ENCODE measurements at places on chromosomes 11 and 22.

DNA sequence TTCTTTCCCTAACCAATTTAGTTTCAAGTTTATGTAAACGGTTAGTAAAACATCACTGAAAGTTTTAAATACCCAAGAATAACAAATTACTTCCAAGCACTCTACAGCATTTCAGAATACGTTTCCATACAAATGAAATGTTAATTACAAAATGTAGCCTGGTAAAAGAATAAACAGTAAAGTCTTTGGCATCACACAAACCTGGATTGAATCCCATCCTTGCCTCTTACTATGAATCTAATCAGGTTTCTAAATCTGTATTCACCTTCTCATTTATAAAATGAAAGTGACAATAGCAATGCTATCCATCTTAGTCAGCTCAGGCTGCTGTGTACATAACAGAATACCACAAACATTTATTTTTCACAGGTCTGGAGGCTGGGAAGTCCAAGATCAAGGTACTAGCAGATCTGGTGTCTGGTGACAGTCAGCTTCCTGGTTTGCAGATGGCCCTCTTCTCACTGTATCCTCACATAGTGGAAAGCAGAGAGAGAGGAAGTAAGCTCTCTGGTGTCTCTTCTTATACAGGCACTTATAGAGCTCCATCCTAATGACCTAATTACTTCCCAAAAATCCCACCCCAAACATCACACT is 19.2 kb downstream of the FAM168A start:
- no peak for DNase-seq

GRCh38 chr11:64529559-64530520 is 61.2 kb upstream of the SLC22A12 start:
- no peak for DNase-seq

GRCh38 chr11:63869171-63869591 is 30.3 kb downstream of the MARK2 start:
- no peak for DNase-seq

DNA sequence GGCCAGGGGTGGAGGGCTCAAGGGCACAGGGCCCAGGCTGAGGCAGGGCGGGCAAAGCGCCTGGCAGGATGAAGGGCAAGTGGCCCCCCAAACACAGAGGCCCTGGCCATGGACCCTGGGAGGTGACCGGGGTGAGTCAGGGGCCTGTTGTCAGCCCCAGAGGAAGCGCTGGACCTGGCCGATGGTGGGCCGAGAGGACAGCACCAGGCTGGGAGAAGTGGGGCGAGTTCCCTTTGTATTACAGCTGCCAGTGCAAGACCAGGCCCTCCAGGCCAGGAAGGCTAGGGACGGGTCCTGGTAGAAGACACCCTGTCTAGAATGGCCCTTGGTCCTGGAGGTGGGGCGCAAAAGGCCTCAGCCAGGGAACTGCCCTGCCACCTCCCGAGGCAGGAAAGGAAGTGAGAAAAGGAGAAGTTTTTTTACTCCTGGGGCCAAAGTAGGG is 12.8 kb downstream of the CXCR5 start:
- DNase-seq, result no peak

GRCh38 chr11:2567026-2567671 is 122.3 kb downstream of the KCNQ1 start:
- no peak for DNase-seq

DNA sequence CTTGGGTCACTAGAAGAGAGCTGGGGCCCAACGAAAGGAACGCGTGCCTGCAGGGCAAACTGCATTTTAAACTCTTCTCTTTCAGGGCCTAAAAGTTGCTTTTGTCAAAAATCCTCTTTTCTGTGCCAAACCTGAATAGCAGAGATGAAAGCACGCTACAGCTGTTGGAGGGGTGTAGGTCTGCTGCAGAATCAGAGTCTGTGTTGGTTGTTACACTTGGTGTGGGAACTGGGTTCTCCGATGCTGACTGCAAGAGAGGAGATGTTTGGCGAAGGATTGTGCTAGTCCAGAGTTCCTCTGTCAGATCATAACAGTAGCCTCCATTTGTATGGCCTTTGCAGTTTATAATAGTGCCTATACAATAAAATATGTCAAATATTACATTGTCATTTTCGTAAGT is 41.8 kb downstream of the BARX2 start:
- DNase-seq, result no peak

DNA sequence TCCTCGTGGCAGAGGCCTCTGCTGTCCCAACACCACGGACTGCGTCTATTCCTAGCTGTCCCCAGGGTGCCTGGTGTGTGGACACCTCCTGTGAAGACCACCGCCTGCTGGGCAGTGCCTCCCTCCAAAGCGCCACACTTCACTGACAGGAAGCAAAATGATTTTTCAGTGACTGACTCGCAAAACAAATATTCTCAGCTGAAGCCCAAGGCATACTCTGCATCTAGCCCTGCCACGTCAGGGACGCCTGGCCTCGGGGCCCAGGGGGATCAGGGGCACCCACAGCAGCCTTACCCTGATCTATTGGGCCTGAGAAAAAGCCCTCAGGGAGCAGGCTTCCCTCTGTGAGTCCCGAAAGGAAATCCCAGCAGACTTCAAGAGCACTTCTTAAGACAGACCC is 2.2 kb downstream of the BRD1 start:
- no peak for DNase-seq

GRCh38 chr22:46476547-46476941 is 60.9 kb downstream of the CELSR1 start:
- DNase-seq, result no peak

GRCh38 chr11:122309262-122309925 is 193.4 kb upstream of the BLID start:
- DNase-seq, result no peak

GRCh38 chr22:37776639-37777005 is 31.1 kb upstream of the GCAT start:
- DNase-seq, result no peak

- no peak for DNase-seq
Measured at GRCh38 chr11:111575740-111576139, 26.5 kb upstream of the SIK2 start.

- DNase-seq, result no peak
Measured at GRCh38 chr11:96306933-96307775, 35.8 kb downstream of the MAML2 start.

DNA sequence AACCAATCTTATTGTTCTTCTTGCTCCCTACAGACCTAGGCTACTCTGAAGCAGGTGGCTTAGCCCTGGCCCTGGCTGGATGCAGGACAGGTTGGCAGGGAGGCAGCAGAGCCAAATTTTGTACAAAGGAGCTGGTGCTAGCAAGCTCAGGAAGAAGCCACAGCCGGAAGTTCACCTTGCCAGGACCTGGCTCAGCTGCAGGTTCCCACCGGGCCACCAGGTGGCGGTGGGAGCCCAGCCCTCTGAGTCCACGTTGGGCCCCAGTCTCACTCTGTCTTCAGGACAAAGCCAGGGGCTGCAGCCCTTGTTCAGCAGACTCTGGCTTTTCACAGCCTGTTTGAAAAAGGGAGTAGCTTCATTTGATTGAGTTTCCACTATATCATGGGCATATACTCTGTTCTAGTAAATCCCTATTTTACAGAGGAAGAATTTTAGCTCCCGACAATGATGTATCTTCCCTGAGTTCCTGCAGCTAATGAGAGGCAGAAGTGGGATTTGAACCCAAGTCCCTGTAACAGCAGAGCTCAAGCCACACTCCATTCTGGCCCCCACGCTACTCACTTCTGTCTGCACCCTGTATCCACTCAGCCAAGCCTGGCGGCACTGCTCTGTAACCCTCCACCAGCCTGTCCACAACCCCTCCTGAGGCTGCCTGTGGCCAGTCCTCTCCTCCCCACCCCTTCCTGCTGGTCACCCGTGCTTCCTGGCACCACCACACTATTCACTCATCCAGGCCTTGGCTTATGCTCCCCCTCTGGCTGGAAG is 3.3 kb downstream of the TKFC start:
- DNase-seq, result peak; percentile 49

- DNase-seq, result no peak
Measured at GRCh38 chr11:34351687-34352469, 5.9 kb downstream of the ABTB2 start.

DNA sequence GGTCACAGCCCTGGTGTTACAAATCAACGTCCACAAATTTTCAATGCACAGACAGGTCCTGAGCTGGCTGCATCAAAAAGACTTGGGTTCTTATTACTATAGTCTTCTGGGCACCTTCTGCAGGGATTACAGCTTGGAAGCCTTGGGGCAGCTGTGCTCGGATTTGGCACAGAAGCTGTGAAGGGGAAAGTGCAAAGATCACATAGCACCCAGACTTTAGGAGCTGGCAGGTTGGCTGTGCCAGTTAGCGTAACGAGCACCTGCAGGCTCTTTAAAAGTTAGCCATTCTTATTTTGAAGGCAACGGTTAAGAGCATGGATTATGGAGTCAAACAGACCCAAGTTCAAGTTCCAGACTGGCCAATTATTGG is 100.4 kb downstream of the ARL14EP start:
- DNase-seq, result no peak

DNA sequence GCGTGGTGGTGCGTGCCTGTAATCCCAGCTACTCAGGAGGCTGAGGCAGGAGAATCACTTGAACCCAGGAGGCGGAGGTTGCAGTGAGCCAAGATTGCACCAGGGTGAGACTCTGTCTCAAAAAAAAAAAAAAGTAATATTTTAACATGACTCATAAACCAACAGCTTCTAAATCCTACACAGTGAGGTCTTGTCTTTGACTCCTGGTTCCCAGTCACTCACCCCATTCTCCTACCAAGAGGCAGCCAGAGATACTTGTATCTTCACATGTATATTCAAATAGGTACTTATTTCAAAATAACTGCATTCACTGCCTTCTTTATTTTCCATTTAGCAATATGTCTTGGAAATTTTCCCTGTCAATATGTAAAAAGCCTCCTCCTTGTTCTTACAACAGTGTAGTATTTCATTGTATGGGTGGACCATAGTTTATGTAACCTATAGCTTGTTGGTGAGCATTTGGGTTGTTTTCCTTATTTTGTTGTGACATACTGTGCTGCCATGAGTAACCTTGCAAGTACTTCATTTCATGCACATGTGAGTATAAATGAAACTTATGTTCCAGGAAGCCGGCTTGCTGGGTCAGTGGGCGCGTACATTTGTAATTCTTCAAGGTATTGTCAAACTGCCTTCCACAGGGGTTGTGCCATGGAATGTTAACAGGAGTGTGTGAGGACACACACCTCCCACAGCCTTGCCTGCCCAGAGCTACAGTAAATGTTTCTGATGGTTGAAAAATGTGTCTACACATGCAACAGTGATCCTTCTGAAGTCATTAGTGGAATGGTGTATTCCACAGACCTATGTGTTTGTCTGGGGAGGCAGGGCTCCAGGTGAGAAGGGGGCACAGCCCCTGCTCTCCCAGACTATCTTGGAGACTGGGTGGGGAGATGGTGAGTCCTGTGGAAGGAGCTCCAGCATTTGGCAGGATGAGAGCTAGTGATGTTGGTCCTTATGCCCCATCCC is 47.9 kb downstream of the OSBP2 start:
- no peak for DNase-seq

- DNase-seq, result no peak
Measured at GRCh38 chr22:29290061-29290460, 16.4 kb upstream of the GAS2L1 start.

GRCh38 chr11:100994966-100995365 is 134.6 kb downstream of the PGR start:
- DNase-seq, result no peak

- DNase-seq, result no peak
Measured at GRCh38 chr11:76131671-76132631, 74.4 kb downstream of the WNT11 start.

- no peak for DNase-seq
Measured at GRCh38 chr22:33337524-33337923, 279.3 kb upstream of the SYN3 start.

DNA sequence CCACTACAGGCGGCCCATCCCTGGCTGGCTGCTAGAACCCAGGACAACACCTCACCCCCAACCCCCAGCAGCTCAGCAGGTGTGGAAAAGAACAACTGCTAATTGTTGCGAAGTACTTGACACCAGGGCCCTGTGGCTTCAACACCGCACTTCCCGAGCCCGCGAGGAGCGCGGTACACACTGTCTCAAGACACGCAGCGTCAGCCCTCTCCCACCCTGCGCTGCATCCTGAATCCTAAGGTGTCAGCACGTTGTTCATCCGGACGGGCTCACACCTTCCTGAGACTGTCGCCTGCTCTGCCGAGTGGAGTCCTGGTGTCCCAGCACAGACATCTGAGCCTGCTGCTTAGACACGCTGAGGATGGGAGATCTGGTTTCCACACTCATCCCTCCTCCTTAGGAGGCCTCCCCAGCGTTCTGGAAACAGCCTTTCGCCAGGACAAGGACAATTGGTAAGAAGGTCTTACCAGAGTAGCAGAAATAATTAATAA is 1336.2 kb downstream of the BRD1 start:
- DNase-seq, result no peak

GRCh38 chr22:44616882-44617655 is 84.9 kb upstream of the PRR5 start:
- DNase-seq, result no peak

DNA sequence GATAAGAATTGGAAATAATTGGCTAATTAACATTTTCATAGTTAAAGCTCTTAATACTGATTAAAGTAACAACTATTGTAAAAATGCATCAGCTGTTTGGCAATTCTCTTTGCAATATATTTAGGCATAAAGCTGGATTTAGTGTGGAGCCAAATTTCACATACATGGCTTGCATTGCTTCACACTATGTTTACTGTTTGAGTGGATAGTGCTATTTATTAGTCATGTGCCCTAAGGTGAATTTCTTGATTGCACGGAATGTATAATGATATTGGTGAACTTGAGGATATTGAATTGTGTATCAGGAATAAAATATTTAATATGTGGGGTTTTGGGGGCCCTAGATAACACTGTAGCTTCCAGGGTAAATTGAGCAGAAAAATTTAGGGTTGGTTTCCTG is 100.9 kb downstream of the AASDHPPT start:
- DNase-seq, result no peak

GRCh38 chr11:116071241-116071640 is 567.0 kb upstream of the CADM1 start:
- DNase-seq, result no peak

- no peak for DNase-seq
Measured at GRCh38 chr11:2833051-2833715, 52.4 kb downstream of the CDKN1C start.

- DNase-seq, result no peak
Measured at GRCh38 chr22:19966908-19967750, 25.5 kb upstream of the TXNRD2 start.

GRCh38 chr22:39938509-39939111 is 21.6 kb upstream of the TMA7B start:
- DNase-seq, result no peak

All from stimulated activated CD8-positive, alpha-beta memory T cell treated with anti-CD3 and anti-CD28 coated beads, Interleukin-4, amount 100 ng/mL, for 1 hour (primary cell).